Fibroblast of pulmonary artery (primary cell): ENCODE measurements at places on chromosomes 13 and 19.

DNA sequence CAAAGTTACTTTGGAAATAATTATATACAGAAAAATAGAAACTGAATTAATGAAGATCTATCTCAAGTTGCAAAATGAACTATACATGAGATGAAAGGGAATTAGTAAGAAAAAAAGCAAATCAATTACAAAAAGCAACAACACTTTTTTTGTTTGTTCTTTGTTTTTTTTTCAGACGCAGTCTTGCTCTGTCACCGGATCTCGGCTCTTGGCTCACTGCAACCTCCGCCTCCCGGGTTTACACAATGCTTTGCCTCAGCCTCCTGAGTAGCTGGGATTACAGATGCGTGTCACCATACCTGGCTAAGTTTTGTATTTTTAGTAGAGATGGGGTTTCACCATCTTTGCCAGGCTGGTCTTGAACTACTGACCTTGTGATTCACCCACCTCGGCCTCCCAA is 2.2 kb downstream of the ZNF415 start:
- no peak for DNase-seq

DNA sequence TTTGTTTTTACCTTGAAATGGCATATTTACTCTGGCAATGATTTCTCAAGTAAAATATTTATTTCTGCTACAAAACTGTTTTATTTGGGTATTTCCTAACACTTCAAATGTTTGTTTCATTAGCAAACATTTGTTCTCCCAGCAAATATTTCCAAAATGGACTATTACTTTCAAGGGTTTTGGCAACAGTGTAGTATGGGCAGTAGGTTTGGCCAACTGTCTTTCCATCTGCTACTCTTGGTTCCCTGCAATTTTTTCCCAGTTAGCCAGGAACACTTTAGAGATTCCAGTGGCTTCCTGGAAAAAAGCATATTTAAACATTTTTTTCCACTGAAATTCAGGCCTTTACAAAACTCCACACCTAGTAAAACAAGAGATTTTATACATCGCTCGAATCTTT is 466.6 kb downstream of the SLITRK6 start:
- DNase-seq: no peak

DNA sequence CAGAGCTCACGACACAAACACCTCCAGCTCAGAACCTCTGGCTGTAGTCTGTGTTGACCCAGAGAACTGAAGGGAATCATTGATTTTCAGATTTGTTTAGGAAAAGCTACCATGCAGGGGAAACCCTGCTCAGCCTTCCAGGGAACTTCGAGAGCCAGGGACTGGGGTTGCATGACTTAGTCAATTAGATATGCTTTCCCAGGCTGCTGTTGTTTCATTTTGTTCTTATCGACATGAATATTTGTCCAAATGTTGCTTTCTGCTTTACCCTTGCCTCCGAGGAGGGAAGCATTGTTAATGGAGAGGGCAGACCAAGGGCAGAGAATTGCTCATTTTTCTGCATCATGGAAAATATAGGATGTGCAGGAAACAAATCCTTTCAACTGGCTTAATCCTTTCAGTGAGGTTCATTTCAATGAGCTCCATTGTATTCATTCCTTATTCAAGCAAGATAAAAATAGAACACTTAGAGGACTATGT is 82.5 kb downstream of the KLF5 start:
- DNase-seq: peak; percentile 60

DNA sequence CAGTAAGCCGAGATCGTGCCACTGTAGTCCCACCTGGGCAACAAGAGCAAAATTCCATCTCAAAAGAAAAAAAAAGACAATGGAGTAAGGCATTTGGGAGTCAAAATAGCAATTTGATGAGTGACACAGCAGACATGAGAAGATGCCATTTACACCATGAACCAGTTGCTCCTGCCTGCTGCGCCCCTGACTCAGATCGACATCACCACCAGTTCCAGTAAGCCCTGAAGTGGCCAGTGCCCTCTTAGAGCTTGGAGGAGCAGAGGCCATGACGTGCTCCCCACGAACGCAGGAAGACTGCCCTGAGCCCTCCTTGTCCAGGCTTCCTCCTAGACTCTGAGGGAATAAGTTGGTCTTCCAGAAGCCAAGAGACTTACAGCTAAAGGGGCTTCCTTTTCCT is 339.2 kb downstream of the MYO16 start:
- DNase-seq: no peak

DNA sequence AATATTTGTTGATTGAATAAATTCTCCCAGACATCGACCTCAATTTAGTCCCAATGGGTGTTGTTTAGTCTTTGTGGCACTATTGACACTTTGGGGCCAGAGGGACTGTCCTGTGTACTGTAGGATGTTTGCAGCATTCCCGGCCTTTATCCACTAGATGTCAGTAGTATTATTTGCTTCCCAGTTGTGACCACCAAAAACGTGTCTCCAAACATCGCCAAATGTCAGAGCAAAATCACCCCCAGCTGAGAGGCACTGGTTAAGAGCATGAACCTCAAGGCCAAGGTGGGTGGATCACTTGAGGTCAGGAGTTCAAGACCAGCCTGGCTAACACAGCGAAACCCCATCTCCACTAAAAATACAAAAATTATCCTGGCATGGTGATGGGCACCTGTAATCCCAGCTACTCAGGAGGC is 15.4 kb downstream of the NLRP12 start:
- peak; percentile 74 for DNase-seq

- no peak for DNase-seq
Measured at GRCh38 chr13:110062077-110062776, 244.7 kb downstream of the COL4A1 start.

DNA sequence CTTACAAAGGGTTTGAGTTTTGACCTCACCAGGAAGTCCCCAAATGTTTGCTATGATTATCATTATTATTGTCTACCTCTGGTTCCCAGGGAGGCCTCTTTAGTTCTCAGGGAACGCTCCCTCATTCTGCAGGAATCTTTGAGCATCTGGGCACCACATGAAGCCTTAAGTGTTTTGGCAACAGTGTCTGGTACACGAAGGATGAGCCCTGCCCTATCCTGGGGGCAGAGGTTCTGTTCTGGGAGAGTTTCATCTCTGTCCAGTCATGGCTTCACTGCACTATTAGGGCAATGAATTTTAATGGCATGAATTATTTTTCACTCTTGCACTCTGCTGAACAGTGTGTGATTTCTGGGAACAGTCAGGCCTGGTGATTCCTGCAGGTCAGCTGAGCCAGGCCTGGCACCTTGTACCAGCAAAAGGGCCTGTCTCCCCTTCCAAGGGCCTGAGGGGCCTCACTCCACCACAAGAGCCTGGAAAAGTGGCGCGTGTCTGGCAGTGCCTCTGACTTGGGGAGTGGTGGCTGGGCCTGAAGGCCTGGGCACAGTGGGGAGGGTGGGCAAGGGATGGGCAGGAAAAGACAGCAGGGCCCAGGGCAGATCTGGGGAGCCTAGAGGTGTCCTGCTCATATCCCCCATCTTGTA is 4.6 kb downstream of the FAM187B start:
- no peak for DNase-seq

- no peak for DNase-seq
Measured at GRCh38 chr13:110317496-110318195, 10.6 kb downstream of the COL4A2 start.

- DNase-seq: no peak
Measured at GRCh38 chr13:108760541-108760940, 131.1 kb downstream of the MYO16 start.

GRCh38 chr13:42524487-42525034 is 49.4 kb upstream of the TNFSF11 start:
- DNase-seq: no peak

DNA sequence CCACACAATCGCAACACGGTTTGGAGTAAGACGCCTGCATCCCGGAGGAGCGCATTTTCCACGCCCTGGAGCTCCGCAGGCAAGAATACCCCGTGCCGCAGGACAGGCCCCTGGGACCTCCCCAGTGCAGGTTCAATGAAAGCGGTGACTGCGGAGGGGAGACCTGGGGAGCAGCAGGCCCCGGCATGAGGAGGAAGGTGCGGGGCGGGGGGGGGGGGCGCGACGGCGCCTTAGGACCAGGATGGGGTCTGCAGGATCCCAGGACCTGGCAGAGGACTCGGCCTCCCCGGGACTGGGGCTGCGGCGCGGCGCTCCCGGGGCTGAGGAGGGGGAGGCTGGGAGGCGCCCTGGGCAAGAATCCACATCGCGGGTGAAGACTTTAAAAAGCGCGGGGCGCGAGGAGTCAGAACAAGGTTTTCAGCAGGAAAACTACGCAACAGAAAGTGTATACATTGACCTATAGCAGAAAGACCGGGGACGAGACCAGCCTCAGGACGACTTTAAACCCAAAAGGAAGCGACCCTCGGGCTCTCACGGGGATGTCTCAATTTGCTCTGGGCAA is 432 bp downstream of the ZNF611 start:
- peak; percentile 6 for DNase-seq

- no peak for DNase-seq
Measured at GRCh38 chr13:38538422-38538821, 148.5 kb upstream of the FREM2 start.

DNA sequence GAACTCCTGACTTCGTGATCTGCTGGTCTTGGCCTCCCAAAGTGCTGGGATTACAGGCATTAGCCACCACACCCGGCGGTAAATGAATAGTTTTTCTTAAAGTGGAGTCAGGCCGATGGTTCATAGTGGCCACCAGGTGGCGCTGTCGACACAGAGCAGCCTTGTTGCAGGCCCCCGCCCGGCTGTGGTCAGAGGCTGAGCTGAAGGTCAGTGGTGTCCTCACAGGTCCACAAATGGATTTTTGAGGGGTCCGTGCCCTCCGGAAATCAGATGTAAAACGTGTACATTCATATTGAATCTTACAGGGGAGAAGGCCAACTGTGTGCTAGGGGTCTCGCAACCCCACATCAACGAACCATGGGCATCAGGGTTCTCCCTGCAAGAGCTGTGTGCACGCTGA is 13.4 kb upstream of the WDR18 start:
- no peak for DNase-seq

DNA sequence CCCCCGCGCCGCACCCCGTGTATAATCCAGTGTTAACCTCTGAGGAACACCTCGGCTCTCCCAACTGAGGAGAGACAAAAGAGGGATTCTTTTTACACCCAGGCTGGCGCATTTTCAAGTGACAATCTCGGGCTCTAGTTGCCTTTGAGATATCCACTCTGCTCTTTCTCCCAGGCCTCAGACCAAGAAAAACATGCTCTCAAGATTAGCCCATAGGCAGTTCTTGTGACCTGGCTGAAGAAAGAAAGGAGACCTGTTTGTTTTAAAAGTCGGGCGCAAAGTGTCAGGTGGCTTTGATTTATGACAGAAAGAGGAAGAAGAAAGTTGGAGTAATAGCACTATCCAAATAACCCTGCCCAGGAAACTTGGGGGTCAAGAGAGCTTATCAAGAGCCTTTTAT is 27.3 kb downstream of the SHISA2 start:
- peak; percentile 26 for DNase-seq

GRCh38 chr13:102687520-102687919 is 7.3 kb downstream of the METTL21C start:
- no peak for DNase-seq

DNA sequence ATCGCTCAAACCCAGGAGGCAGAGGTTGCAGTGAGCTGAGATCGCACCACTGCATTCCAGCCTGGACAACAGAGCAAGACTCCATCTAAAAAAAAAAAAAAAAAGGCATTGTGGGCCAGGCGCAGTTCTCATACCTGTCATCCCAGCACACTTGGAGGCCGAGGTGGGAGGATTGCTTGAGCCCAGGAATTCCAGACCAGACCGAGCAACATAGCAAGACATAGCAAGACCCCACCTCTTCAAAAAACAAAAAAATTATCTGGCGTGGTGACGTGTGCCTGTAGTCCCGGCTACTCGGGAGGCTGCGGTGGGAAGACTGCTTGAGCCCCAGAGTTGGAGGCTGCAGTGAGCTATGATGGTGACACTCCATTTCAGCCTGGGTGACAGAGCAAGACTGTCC is 18.0 kb downstream of the PIP5K1C start:
- no peak for DNase-seq

GRCh38 chr19:21610341-21610740 is 104.9 kb downstream of the ZNF429 start:
- no peak for DNase-seq

DNA sequence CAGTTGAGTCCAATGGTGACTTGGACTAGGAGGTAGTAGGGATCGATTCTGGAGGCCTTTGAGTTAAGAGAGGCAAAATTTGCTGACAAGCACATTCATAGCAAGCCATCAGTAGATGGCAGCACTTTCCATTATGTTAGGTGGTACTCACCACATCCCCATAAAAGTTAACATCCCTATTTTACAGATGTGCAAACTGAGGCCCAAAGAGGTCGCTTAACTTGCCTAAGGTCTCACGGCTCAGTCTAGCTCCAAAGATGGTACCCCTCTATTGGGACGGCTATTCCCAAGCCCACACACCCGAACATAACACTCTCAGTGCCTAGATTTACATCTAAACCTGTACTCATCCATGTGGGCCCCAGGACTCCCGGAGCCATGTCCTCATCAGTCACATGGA is 21.5 kb upstream of the FOSB start:
- DNase-seq: peak; percentile 71

DNA sequence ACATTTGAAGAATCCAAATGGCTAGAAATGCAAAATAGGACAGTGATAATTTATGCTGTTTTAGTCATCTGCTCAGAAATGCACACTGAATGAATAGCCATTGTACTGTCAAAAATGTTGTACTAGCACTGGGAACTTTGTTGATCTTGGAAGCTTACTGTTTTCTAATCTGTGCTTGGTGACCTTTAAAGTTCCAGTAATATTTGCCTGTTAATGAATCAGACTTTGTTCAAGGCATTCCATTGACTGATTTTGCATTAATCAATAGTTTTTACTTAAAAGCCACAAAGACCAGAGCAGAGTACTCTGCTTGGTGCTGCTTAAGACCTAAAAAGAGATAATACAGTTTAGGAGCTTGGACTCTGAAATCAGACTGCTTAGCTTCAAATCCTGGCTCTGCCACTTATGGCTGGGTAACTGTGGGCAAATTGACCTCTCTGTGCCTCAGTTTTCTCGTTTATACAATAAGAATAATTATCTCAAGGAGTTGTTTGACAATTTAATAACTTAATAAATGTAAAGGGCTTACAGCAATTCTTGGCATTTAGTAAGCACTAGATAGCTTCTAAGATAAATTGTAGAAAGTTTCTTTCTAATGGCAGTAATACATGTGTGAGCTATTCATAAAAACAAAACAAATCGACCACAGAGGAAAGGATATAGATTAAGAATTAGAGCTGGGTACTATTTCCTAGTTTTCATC is 4.6 kb upstream of the SLAIN1 start:
- no peak for DNase-seq
